Cerebellum (tissue), 4 donors: ENCODE measurements at places on chromosomes 1 and 21. TPM values are rescaled to one million over a fixed set of nuclear protein-coding genes. Genes with fewer than 3 reads are reported as not detected.

- DNase-seq = no peak
These were observed 16.2 kb downstream of the BTF3L4 start for GRCh38 chr1:52072291-52072690.

GUCA2B gene
- not detected for total RNA-seq

- no peak for DNase-seq
These were observed 16.3 kb downstream of the SOX13 start for GRCh38 chr1:204089044-204089751.

- DNase-seq = no peak
These were observed 10.6 kb upstream of the OR2T33 start for GRCh38 chr1:248288391-248288790.

SPRR3 gene
- total RNA-seq = not detected

DNA sequence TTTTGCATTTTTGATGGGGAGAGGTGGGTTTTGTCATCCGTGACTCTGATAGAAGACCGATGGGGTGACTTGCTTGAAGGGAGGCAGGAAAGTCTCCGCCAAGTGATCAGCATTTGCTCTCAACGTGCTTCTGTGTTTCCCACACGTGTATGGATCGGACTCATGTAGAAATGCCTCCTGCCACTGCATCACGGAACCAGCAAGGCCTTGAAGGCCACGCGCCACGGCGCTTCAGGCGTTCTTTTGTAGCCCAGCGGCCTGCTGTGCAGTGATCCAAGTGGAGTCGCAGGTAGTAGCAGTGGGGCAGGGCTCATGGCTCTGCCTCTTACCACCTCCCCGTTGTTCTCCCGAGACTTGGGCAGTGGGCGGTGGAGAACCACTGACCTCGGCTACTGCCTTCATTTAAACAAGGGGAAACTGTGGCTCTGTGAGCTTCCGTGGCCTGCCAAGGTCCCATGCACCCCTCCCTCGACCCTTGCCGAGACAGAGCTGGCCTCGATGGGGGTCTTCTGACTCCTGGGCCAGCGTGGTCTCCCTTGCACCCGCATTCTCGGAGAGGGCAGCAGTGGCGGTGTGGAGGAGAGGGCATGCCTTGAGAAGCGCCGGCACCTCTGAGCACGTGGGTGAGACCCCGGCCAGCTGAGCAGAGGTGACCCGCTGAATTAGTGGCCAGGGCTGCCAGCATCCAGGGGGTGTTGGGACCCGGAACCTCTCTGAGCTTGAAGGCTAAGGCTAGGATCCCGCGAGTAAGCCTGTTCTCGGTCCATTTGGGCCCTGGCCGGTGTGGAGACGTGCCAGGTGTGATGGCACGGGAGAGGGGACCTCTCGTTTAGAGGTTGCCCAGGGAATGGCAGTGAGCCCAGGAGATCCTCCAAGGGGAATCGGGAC lies 46.1 kb upstream of the ABCG1 start:
- no peak for DNase-seq

SMCP gene
- total RNA-seq = not detected

AKIRIN1 gene
- 48.7 TPM for total RNA-seq
